Activated CD8-positive, alpha-beta memory T cell treated with anti-CD3 and anti-CD28 coated beads for 4 hours (primary cell): ENCODE measurements at places on chromosomes 6 and 20.

GRCh38 chr6:39801456-39802251, 9.5 kb downstream of the DAAM2 start:
- DNase-seq, result no peak

- no peak for DNase-seq
Measured at GRCh38 chr6:163816441-163816840, 401.9 kb downstream of the QKI start.

GRCh38 chr6:164928057-164928727, 381.2 kb downstream of the C6orf118 start:
- DNase-seq, result no peak

DNA sequence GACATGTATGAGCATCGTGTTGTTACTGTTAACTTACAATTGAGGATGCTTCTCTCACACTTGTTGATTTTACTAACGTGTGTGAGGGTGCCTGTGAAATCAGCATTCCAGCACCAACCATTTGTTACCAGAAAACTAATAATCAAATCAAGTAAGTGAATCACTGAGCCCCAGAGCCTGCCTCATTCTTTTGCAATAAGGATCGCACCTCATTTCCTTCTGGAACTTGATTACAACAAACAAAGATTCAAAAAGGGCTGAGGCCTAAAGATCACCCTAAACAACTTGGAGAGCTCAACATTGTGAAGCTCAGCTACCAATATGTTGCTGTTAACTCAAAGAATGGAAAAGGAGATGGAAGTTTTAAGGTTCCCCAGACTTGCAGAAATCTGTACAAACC, 274.7 kb downstream of the TFAP2A start:
- DNase-seq, result no peak

DNA sequence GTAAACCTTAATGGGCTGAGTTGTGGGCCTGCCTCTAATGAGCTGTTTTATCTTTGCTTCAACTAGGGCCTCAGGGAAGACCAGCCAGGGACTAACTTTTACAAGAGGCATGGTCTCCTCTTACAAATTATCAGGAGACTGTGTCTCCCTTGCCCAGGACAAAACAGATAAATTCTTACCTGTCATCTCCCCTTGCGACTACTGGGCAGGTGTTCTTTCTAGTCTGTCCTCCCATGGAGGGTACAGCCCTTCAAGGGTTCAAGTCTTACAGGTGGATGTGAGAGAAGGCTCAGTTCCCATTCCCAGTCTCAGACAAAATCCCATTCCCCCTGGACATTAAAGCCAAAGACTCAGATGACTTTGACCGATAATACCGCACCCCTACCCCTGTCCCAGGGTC, 13.6 kb downstream of the RRBP1 start:
- no peak for DNase-seq
